ENCODE measurements at places on chromosomes 13 and 19. TPM values are rescaled to one million over a fixed set of nuclear protein-coding genes. Genes with fewer than 3 reads are reported as not detected.

The CABP5 gene
- not detected for total RNA-seq

The KCNRG gene
- total RNA-seq: 1.4 TPM

The ZNF729 gene
- not detected for total RNA-seq

The PODNL1 gene
- 1.6 TPM for total RNA-seq

The ZNF254 gene
- 14.0 TPM for total RNA-seq

The KANK3 gene
- 0.09 TPM for total RNA-seq

The KLK15 gene
- not detected for total RNA-seq

DNA sequence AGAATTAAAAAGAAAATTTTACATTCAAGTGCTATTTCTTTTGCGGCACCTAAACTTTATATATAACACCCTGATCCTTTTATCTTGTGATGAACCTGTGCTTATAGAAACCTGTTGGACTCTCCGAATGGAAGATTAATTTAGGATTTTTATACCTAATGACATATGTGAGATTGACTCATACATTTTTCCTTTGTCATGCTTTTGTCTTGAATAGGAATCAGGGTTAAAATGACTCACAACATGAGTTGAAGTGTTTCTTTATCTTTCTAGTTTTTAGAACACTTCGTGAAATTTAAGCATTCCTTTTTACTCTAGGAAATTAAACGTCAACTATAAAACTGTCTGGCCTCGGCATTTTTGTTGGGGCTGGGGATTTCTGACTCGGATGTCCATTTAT, 378.9 kb downstream of the PCDH20 start:
- no peak for DNase-seq

DNA sequence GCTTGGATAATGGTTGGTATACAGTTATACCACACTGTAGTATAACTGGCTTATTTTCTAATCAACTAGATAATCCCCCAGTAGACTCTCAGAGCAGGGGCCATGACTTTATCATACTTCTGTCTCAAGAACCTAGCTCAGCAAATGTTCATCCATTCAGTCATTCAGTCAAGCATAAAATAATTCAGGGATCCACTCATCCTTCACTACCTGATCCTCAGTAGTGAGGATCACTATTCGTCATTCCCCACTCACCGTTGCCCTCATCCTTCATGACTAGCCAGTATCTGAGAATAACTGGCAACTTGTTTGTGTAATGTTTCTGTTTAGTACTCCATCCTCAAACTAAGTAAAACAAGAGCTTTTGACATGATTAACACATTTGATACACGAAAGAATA, 77.6 kb downstream of the TSC22D1 start:
- DNase-seq: no peak

DNA sequence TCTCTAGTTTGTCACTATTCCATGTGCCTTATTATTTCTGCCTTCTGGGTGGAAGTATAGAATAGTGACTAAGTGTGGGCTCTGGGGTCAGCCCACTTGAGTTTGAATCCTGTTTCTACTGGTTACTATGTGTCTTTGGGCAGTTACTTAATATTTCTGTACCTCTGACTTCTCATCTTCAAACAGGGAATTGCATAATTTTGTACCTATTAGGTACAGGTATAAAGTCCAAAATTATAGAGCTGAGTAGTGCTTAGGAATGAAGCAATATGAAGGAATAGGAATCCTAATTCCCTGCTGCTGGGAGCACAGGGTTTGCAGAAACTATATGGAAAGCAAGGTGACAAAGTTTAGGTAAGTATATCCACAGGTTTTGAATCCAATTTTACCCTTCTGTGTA, 564.5 kb downstream of the GPC5 start:
- no peak for DNase-seq

DNA sequence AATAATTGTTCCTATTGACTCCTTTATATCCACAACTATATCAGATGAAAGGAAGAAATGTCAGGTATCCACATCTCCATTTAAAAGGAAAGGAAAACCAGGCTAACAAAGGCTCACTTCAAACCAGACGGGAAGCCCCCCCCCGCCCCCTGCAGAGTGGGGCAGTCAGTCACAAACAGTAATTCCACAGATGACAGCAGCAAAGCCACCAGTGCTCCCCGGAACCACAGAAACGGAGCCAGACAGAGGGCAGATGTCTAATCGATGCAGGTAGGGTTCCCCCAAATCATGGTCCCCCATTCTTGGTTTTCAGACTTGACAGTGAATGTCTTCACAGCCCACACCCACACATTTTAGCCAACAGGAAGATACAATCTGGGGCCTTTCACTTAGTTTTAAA, 100.8 kb downstream of the STK24 start:
- DNase-seq: no peak

GRCh38 chr13:91247768-91248167, 99.7 kb upstream of the MIR17HG start:
- DNase-seq: no peak

DNA sequence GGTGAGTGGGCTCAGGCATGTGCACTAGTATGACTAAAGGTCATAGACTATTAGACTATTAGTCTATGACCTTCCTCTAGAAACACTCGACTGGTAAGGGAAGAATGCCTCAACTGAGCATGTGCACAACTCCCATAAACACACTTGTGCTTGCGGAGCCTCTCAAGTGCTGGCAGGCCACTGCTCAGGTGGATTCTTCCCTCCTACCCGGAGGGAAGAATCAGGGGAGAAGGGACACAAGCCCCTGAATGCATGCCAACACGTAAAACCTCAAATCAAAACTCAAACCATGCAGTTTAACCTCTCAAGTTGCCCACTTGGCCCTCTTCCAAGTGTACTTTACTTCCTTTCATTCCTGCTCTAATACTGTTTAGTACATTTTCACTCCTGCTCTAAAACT, 287.6 kb upstream of the SGCG start:
- no peak for DNase-seq

DNA sequence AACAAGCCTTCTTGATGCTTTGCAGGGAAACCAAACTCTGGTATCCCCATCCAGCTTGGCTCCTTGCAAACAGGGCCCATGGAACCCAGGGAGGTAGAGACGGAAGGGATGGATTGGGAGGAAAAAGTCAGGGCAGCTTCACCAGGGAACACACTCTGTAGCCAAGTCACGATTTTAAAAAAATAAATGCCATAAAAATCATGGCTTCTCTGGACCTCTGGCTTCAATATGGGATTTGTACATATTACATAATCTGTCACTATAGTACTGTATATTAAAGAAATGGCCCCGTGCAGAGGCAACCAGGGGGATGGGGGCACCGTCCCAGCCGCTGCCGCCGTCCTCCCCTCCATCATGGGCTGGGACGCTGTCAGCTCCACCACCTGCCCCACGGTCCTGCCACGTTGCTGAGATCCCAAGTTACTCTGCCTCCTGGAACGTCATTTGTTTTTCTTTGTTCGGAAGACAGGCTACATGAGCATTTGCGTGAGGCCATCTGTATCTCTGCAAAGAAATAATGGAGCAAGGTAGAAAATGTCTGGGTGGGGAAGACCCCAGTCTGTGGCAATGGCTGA, 313.3 kb downstream of the ZNF536 start:
- no peak for DNase-seq

GRCh38 chr19:47489072-47489914, 5.3 kb upstream of the KPTN start:
- DNase-seq: no peak

DNA sequence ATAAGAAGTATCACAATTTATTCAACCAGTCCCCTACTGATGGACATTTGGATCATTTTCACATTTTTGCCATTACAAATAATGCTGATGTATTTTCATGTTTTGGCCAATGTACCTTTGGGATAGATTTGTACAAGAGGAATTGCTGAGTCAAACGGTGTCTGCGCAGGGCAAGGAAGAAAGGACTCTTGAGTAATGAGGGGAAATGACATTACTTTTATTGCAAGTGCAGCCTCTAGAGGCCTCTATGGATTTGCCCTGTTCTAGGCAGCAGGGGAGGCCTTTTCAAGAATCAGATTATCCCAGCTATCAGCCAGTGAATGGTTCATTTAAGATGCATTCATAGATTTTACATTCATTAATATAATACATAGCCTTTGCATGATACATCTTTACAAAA, 32.9 kb upstream of the GTF3A start:
- no peak for DNase-seq

All from fibroblast of the aortic adventitia (primary cell).